ENCODE measurements at places on chromosomes 3 and 15.

DNA sequence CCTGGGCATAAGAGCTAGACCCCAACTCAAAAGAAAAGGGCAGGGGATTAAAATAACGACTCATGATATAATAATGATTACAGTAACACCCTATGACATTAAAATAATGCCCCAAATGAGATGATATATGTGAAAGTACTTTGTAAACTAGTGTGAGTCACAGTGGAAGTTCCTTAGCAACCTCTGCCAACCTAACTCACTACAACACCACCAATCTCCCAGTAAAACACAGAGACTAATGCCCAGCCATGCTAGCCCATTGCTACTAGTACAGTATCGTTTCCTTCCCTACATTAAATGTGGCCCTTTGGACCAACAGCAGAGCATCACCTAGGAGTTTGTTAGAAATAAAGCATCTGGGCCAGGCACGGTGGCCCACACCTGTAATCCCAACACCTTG is 11.2 kb upstream of the ADAMTS7 start:
- DNase-seq: no peak

DNA sequence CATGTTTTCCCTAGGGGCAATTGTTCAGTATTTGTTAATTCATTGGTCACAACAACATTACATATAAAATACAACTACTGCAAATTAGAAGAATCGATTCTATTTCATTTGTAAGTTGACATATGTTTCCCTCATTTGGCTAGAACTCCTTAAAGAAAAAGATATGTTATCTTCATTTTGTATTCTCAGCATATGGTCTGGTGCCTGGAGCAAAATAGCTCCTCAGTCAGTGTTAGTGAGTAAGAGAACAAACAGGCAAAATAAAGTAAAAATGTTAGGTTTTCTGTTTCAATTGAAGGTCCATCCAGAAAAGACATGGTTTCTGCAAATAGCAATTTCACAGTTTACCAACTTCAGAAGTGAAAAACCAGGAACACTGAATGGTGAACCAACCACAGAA is 1343.1 kb downstream of the ROBO1 start:
- no peak for DNase-seq

GRCh38 chr3:143276592-143276991 is 157.0 kb downstream of the CHST2 start:
- no peak for DNase-seq

GRCh38 chr3:44248152-44248551 is 6.5 kb downstream of the TOPAZ1 start:
- no peak for DNase-seq

DNA sequence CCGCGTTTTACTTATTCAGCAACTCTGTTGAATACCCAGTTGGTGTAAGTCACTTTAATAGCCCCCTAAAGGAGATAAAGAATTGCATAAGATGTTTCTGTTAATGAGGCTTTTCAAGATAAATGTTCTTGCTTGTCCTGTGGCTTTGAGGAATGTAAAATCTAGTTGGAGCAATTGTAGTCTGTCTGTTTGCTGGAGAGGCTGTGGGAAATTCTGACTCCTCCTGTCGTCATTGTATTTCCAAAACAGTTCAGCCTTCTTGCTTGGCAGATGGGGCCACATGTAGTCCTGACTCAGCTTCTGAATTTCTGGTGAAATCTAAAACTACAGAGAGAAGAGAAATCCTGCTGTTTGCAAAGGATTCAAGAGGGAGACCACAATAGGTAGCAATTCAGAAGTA is 114.4 kb downstream of the RYR3 start:
- peak; percentile 59 for DNase-seq

DNA sequence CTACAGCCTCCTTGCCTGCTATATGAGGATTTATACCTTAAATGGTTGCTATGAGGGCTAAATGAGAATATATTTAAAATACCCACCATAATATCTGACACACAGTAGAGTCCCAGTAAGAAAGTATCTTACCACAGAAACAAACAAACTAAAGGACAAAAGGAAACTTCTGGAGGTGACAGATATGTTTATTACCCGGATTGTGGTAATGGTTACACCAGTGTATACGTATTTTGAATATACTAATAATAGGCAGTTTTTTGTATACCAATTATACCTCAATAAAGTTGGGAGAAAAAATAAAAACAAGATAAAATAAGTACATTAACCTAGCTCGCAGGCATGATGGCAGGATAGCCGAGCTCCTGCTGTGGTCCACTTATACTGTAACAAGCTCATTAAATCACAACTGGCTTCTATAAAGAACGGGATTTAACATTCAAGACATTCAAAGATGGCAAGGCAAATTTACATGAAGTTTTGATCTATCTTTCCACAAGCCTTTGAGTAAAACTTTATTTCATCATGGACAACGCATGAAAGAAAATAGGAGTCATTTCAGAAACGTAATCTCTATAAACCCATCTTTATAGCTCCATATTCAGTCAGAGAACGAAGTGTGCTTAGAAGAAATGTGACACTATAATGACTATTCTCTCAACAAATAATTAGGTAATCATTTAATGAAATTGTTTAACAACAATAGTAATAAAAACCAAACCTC is 1.5 kb downstream of the RPN1 start:
- peak; percentile 25 for DNase-seq

- DNase-seq: peak; percentile 7
Observed at GRCh38 chr3:103794656-103795055, 1359.8 kb downstream of the ZPLD1 start.

GRCh38 chr15:82532991-82533481 is 7.2 kb downstream of the RPS17 start:
- DNase-seq: no peak

DNA sequence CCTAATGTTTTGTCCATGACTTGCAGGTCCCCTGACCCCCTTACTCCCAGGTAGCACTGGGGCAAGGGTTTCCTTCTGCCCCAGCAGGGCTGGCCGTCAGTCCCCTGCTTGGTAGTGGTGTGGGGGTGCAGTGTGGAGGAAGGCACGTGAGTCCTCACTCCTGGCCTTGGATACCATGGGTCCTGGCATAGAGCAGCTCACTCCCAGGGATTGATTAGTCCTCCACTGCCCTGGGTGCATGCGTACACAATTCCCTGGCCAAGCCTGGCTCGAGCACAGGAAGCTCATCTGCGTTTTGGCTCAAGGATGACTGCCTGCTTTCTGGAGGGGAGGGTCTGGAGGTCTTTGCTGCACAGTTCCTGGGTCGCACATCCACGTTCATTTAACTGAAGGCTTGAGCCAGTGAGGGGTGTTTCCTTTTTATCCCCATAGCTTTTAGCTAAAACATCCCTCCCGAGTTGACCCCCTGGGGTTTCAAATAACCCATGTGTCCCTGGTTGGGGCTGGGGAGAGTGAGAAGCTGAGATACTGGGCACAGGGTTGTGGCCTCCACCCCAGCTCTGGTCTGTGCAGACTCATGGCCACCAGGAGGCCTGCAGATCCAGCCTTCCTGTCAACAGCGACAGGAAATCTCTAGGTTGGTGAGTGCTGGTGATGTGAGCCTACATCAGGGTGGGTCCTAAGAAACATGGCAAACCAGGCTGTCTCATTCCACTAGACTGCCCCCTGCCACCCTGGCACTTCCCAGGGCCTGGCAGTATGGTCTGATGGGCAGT is 11.5 kb downstream of the HEMK1 start:
- DNase-seq: no peak

- no peak for DNase-seq
Observed at GRCh38 chr3:178127221-178127620, 409.0 kb upstream of the KCNMB2 start.

GRCh38 chr15:100801256-100801900 is 78.3 kb upstream of the ALDH1A3 start:
- DNase-seq: no peak

- no peak for DNase-seq
Observed at GRCh38 chr3:197175503-197175902, 122.9 kb downstream of the DLG1 start.

DNA sequence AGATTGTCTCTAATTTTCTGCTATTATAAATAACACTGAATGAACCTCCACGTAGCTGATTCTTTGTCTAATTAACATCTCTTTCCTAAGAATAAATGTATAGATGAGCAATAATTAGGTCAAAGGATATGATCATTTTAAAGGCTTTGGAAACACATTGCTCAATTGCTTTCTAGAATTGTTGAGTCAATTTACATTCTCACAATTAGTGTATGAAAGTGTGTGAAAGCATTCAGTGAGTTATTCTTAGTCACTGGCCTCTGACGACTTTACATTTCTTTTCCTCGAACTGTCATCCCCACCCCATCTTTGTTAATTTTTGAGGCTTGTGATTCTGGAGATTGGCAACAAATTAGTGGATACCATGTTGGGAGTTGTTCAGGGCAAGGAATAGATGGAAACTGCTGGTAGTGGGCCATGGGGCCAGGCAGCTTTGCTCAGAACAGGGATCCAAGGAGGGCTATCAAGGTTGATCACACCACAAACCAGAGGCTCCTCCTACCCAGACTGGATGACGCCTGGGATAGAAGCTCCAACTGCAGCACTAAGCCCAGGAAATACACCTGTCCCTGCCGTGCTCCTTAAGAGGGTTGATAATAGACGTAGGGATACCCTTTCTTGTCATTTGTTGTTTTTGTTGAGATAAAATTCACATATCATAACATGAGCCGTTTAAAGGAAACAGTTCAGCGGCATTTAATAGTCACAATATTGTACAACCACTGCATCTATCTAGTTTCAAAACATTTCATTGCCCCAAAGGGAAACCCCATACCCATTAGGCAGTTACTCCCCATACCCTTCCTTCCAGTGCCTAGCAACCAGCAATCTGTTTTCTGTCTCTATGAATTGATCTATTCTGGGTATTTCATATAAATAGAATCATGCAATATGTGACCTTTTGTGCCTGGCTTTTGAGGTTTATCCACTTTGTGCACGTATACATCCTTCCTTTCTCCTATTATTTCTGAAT is 27.9 kb downstream of the EIF1B start:
- no peak for DNase-seq

DNA sequence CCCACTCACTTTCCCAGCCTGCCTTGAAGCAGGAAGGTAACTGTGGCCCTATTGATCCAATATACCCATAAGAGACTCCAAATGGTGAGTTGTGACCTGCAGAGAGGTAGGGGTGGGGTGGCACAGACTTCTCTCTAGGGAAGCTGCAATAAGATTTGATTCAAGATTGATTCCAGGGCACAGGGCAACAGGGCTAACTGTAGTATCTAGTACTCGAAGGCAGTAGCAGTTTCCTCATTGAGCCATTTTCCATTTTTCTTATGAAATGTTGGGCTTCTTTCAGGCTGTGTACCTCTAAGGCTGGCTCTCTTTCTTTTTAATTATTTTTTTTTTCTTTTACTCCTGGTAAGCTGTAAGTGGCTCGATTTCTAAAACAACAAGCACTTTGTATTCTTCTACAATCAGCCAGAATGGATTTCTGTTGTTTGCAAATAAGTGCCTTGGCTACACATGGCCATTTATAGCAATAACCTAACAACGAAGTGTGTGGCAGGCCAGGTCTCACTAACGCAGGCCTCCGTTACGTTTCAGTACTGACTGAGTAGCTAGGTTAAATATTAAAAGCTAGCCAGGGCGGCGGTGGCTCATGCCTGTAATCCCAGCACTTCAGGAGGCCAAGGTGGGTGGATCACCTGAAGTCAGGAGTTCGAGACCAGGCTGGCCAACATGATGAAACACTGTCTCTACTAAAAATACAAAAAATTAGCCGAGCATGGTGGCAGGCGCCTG is 19.3 kb downstream of the CCDC12 start:
- no peak for DNase-seq

DNA sequence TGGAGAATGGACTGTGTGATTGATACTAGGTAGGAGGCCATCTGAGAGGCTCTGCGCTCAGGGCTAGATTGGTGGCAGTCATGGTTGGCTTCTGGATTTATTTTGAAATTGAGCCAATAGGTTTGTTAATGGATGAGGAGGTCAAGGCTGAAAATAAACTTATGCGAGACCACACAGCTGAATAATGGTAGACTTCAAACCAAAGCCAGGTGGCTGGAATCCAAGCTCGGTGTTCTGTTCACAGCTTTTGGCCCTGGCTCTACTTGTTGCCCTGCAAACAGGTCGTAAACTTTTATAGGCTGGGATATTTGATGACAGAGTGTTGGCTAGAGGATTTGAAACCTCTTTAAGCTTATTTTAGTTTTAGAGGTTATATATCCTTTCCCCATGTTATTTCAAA is 160.4 kb downstream of the CHL1 start:
- DNase-seq: no peak

DNA sequence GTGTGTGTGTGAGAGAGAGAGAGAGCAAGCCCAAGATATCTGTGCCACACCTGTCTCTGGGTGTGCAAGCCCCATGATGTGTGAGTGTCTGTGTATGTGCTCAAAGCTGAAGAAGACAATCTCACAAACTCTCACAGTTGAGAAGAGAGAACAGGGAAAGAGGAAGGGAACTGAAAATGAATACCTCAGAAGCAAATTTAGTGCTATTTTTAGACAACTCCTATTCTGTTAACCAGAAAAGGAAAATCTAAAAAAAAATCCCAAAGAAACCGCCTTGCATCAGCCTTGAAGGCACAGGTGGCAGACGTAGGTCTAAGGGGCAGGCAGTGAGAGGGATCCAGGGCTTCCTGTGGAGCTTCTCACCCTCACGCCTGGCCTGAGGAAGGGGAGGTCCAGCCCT is 47.8 kb downstream of the ATP2B2 start:
- no peak for DNase-seq

GRCh38 chr15:37084602-37085001 is 15.7 kb downstream of the MEIS2 start:
- no peak for DNase-seq

Data from hematopoietic multipotent progenitor cell treated with erythropoietin and hydrocortisone succinate and interleukin-3 and kit ligand, for 4 days (in vitro differentiated cells).